SW 1271 (cell line): ENCODE measurements at places on chromosomes 6 and 20.

- no peak for DNase-seq
These were observed 1.9 kb downstream of the KLHL32 start for GRCh38 chr6:96926425-96926824.

DNA sequence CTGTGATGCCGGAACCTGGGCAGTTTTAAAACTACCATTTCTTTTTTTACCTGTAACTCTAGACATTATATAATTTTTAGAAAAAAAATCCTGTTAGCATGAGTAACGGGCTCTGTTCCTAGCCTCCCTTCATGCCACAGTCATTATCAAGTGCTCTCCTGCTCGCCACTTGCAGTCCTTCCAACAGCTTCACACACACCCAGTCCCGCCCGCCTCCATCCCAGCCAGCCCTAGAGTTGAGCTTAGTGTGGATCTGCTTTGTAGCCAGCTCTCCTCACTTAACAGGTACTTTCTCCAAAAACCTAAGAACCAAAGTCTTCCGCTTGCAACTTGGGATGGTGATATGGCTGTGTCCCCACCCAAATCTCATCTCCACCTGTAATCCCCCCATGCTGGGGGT is 51.5 kb downstream of the EZR start:
- no peak for DNase-seq

DNA sequence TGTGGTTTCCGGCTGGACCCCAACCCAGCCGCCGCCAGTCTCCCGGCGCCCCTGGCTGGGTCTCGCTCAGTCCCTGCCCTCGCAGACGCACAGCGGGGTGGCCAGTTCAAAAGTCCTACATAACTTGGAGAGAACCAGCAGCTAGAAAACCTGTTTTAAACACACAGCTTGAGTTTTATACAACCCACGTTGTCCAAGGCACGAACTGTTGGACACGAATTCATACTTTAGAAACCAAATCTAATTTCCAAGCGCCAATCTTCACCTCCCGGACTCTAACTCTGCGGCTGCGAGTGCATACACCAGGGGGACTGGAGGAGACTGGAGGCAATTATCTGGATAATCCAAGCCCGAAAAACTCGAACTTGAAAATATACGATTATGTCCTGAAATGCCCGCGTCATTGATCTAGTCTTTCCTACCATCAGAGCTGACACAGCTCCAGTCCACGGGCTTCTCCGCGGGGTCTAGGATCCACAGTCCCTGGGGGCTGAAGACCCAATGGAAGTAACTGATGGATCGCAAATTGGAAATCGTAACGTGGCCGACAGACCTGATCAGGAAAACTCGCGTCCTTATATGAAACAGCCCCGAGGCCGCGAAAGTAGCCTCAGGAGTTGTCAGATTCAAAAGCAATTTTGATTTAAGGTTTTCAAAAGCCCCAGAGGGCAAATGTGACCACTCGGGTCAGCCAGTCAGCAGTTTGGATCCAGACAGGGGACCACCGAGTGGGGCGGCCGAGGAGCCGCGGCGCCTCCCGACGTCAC is 843 bp upstream of the HEY2 start:
- DNase-seq, result no peak

DNA sequence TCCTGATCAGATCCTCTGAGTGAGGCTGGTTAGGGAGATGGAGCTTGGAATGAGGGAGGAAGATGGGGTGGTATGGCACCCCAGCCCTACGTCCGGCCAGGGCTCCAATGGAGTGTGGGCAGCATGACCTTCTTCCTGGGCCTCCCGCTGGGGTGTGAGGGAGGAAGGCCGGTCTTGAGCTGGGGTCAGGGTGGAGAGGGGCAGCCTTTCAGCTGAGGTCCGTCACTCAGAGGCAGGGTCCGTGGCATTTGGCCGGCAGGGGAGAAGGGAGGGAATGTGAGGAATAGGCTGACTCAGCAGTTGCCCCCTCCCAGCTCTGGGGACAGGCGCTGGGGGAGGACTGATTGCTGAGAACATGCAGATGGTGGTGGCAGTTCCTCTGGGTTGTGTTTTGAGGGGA is 25.5 kb upstream of the VEGFA start:
- no peak for DNase-seq

DNA sequence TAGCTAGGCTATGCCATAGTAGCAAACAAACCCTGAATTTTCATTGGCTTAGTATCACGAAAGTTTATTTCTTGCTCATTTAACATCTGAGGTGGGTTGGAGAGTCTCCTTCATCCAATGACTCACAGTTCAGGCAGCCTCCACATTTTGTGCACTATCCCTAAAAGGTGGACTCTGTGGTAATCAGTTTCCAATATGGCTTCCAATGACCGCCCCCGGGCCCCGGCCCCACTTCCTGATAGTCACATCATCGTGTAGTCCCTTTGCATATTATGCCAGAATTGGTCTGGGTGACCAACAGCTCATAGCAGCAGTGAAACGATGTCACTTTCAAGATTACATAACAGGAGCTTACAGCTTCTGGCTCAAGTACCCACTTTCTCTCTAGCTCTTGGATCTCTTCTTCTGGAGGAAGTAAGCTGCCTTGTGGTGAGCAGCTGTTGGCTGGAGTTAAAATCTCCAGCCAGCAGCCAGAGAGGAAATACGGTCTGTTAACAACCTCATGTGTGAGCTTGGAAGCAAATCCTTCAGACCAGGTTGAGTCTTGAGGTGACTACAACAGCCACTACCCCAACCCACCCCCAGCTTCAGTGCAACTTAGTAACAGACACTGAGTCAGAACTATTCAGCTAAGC is 7.8 kb downstream of the HCRTR2 start:
- DNase-seq, result no peak

DNA sequence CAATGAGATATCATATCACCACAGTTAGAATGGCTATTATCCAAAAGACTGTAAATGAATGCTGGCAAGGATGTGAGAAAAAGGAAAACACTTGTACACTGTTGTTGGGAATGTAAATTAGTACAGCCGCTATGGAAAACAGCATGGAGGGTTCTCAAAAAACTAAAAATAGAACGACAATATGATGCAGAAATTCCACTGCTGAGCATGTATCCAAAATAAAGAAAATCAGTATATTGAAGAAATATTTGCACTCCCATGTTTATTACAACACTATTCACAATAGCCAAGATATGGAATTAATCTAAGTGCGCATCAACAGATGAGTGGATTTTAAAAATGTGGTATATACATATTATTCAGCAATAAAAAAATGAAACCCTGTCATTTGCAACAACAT is 898.9 kb upstream of the MAN1A1 start:
- DNase-seq, result no peak

DNA sequence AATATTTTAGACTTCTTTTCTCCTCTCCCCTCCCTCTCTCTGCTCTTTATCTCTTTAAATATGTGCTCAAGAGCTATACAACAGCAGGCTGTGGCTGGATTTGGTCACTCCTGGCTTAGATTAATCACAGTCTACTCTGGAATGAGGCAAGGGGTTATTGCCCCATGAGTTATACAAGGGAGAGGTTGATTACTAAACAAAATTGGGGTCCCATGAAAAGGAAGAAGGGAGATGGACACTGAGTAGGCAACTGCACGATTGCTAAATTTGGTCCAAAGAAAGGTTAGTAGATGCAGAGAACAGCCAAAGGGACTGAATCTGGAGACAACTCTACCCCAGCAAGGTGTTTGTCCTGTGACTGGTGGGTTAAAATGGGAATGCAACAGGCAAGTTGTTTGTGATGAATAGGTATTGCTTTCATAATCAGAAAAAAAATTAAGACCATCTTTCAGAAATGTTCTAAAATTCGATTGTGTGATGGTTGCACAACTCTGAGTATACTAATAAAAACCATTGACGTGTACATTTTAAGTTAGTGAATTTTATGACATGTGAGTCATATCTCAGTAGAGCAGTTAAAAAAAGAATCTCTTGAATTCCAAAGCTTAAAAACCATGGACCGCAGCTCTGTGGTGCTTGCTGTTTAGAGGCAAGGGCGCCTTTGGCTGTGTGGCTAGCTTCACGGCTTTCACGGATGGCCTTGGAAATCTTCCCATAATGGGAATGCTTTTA is 57.1 kb downstream of the KIZ start:
- no peak for DNase-seq

DNA sequence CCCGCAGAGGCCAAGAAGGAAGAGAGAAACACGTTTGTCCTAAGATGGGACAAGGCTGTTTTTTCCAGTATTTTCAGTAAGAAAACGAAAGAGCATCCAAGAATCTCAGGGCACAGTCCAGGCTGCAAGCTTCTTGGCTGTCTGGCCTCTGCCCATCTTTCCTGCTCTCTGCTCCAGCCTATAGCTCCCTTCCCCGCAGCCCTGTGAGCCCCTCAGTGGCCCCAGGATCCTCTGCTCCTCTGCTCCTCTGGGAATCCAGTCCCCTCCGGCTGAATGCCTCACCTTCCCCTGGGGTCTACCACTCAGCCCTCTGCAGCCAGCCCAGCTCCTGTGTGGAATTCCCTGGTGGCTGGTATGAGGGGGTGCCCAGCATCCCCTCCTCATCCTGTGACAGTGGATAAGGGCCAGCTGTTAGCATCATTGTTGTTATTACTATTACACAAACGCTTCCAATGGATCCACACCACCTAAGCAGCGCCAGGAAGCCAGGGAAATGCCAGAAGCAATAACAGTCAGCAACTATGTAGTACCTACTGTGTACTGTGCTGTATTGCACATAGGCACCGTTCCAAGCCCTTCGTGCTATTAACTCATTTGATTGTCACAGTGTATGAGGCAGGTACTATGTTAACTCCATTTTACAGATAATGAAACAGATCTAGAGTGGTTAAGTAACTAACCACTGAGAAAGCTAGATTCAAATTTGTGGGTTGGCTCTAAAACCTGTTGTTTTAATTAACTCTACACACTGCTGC is 60.3 kb upstream of the PTPN1 start:
- no peak for DNase-seq
